ENCODE measurements at places on chromosomes 13 and 19.

GRCh38 chr13:89610881-89611280 lies 1736.6 kb upstream of the MIR17HG start:
- no peak for DNase-seq

DNA sequence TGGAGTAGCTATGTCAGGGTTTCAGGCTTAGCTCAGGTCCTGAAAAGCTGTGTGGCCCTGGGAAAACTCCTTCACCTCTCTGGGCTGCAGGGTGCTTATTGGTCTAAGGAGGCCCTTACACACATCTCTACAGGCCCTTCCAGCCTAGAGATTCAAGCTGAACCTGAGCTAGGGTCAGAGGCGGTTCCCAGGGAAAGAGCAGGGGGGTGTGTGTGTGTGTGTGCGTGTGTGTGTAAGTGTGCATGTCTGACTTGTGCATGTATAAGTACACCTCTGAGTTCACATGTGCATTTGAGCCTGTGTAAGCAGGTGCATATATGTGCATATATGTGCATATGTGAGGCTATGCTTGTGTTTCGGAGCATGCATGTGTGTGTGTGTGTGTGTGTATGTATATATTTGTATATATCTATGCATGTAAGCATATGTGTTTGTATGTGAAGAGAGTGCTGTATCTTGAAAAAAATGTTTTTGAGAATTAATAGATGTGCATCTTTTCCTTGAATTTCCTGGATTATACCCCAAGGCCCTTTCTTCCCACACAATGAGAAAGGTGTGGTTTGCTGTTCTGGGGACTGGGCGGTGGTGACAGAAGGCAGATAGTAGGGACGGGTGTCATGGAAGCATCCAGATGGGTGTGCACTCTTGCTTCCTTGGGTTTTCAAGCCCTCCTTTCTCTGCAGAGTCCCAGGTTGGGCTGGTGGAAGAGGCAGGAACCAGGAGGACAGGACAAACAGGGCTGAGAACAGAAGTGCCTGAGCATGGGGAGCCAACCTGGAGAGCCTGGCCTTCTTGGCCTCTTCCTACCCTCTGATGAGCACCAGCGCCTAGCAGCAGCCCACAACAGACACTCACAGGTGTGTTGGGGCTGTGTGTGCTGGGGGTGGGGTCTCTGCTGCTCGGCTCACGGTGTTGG lies 150.3 kb upstream of the TSHZ3 start:
- DNase-seq: no peak

GRCh38 chr19:34044021-34044420 lies 128.3 kb upstream of the LSM14A start:
- no peak for DNase-seq

GRCh38 chr19:52099497-52100138 lies 4.1 kb upstream of the ZNF841 start:
- peak; percentile 51 for DNase-seq

DNA sequence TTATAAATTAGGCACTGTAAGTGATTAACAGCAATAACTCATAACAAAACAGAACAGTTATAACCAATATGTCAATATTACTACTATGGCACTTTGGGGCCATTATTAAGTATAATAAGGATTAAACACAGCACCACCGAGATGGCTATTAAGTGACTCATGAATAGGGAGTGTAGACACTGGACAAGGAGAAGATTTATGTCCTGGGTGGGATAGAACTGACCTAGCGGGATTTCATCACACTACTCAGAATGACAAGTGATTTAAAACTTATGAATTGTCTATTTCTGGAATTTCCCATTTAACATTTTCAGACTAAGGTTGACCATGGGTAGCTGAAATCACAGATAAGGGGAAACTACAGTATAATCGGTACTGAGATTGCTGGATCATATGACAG lies 79.0 kb upstream of the SLC7A1 start:
- peak; percentile 79 for DNase-seq

All from ELR (cell line).